ENCODE measurements at places on chromosomes 3 and 15.

- no peak for DNase-seq
These were observed 777.4 kb downstream of the TUSC7 start for GRCh38 chr3:117486719-117487716.

GRCh38 chr3:120280026-120280425 lies 5.0 kb downstream of the GPR156 start:
- DNase-seq = no peak

DNA sequence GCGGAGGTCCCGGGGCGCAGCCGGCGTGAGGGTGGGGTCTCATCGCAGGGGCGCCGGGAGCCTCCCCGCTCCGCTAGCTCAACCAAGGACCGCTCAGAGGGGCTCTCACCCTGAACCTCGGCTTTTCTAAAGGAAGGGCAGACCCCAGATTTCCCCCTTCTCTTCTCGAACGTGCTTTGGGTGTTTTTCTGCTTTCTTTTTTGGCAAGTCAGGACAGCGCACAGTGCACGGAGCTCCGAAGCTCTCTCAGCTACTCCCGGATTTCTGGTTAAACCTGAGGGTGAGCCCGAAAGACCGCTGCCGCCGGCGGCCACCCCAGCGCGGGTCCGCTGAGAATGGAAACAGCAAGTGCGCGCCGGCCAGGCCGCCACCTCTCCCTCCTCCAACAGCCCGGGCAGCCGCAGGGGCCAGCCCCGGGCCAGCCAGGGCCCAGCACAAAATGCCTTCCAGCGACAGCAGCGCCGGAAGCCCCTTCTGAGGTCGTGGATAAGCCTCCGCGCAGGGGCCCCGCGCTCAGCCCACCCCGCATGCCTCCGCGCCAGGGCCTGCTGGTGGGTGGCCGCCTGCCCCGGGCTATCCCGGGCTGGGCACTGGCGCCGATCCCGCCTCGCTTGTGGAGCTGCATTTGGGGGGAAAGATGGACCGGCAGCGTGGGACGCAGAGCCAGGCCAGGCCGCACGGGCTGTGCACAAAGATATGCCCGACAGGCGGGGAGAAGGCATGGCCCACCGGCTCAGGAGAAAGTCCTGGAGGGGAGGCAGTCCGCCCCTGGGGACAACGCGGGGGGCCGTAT lies 8.2 kb upstream of the OCA2 start:
- DNase-seq = no peak

- DNase-seq = no peak
These were observed at the start of gene CADPS for GRCh38 chr3:62874711-62875557. Gene CADPS, minus strand, starts transcription at chr3:62875416. Its CDS starts 387 bp downstream, at chr3:62875029.

DNA sequence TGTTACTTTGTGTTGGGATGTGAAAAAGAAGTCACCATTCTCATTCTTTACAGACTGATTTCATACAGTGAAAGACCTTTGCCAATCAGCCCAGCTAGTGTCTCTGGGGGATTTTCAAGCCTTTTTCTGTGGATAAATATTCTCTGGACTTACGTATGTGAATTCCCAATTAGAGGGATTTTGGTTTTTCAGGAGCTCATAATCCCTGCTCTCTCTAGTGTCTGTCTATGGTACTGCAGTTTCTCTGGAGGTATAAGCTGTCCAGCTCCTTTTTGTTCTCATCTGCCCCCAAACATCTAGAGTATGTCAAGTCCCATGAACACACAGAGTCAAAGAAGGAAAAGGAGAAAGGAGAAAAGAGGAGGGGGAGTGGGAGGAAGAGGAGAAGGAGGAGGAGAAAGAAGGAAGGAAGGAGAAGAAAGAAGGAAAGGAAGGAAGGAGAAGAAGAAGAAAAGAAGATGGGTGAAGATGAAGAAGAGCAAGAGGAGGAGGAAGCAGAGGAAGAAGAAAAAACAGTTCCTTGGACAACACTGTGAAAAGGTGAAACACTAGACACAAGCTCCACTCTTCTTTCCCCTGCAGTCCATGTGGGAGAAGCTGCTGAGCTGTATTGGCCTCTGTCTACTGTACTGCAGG lies 218.6 kb downstream of the GREM1 start:
- DNase-seq = no peak

GRCh38 chr3:107446706-107447105 lies 69.5 kb downstream of the CCDC54 start:
- DNase-seq = no peak

DNA sequence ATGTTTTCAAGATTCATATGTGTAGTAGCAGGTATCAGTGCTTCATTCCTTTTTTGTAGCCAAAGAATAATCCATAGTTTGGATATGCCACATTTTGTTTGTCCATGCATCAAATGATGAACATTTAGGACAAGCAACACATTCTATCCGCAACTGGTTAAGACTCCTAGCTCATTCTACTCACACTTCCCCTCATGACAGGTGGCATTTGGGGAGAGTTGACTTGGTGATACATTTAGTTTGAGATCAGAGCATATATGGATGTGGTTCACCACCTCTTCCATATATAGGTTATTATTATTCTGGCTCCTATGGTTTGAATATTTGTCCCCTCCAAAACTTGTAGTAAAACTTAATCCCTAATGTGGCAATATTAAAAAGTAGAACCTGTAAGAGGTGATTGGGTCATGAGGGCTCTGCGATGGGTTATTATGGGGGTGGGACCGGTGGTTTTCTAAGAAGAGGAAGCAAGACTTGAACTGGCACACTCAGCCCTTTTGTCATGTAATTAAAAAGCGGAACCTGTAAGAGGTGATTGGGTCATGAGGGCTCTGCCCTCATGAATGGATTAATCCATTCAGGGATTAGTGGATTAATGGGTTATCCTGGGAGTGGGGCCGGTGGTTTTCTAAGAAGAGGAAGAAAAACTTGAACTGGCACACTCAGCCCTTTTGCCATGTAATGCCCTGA lies 75.3 kb upstream of the HRH1 start:
- DNase-seq = no peak

GRCh38 chr3:182787302-182788036 lies 5.8 kb upstream of the ATP11B start:
- DNase-seq = no peak

GRCh38 chr3:112966633-112967032 lies 8.3 kb downstream of the CD200R1 start:
- DNase-seq = no peak

GRCh38 chr3:8931342-8931741 lies 31.9 kb downstream of the RAD18 start:
- DNase-seq = no peak

DNA sequence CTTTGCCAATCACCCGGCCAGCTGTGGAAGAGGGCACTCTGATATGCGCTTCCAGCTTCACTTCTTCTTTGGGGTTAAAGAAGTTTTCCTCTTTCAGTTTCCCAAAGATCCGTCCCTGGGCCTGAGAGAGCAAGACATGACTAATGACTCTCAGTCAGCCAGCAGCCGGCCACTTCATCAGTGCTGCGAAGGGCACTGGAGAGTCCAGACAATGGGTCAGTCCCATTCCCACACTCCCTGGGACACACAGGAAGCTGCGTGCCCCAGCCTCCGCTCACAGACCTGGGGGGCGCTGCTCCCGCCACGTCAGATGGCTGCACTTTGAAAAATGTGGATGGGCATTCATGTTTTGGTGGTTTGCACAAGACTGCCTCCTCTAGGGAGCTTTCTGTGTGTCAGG lies 63.3 kb downstream of the SENP2 start:
- DNase-seq = no peak

DNA sequence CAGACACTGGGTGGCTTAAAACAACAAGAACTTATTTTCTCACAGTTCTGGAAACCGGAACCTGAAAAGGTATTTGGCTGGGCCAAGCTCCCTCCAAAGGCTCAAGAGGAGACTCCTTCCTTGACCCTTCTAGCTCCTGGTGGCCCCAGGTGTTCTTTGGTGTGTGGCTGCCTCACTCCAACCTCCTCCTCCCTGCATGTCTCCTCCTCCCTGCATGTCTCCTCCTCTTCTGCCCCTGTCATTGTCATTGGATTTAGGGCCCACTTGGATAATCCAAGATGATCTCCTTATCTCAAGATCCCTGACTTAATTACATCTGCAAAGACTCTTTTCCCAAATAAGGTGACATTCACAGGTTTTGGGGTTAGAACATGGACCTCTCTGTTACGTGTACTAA lies 69.8 kb upstream of the MFGE8 start:
- no peak for DNase-seq

GRCh38 chr3:98032904-98033303 lies 2.2 kb downstream of the GABRR3 start:
- no peak for DNase-seq

DNA sequence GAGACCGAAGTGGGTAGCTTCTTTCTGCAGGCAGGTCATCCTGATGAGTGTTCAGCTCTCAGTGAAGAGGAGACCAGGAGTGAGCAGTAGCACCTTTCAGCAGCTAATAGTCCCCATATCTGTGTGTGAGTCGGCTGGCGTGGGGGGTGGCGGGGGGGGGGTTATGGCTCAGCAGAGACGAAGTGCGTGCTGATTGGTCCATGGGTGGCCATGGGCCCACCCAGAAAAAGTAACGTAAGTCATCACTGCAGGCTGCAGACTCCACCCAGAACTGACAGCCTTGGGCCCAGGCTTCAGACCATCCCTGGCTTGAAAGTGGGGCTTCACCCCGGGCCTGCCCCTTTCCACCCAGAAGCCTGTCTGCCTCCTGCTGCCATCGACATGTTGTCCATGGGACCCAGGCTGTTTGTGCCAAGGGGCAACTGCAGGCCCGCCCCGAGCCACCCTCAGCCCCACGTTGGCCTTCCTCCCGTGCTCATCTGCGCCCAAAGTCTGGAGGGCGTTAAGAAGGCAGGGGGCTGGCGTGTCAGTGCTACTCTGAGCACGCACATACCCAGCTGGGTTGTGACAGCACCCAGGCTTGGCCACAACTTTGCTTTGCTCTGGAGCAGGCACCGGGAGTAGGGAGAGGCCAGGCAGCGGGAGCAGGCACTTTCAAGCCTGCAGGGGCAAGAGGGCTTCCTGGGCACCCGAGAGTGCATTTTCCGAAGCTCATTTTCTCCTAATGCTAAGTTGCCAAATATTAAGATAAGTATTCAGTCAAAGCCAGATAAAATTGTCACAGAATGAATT lies 511.7 kb upstream of the CDIN1 start:
- DNase-seq = no peak

GRCh38 chr3:4525560-4526223 lies 32.5 kb downstream of the ITPR1 start:
- no peak for DNase-seq

DNA sequence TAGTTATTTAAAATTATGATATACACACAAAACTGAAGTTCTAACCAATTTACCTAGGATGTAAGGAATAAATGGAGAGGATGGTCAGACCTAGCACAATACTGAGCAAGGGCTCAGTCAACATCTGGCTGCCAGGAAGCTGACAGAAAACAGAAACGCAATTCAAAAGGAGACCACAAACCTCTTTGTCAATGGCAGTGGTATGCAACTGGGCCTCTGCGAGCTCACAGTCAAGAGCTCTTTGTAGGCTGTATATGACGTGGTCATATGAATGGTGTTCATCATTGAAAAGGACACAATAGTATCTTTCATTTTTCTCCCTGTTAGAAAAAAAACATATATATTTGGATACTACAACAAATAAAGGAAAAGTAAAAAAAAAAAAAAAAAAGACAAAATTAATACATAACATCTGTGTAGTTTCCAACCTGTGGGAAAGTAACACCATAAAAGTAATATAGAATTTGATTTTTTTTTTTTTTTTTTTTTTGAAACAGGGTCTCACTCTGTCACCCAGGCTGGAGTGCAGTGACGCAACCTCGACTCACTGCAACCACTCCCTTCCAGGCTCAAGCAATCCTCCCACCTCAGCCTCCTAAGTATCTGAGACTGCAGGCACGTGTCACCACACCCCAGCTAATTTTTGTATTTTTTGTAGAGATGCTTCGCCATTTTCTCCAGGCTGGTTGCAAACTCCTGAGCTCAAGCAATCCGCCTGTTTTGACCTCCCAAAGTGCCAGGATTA lies 37.9 kb downstream of the UBR1 start:
- no peak for DNase-seq

DNA sequence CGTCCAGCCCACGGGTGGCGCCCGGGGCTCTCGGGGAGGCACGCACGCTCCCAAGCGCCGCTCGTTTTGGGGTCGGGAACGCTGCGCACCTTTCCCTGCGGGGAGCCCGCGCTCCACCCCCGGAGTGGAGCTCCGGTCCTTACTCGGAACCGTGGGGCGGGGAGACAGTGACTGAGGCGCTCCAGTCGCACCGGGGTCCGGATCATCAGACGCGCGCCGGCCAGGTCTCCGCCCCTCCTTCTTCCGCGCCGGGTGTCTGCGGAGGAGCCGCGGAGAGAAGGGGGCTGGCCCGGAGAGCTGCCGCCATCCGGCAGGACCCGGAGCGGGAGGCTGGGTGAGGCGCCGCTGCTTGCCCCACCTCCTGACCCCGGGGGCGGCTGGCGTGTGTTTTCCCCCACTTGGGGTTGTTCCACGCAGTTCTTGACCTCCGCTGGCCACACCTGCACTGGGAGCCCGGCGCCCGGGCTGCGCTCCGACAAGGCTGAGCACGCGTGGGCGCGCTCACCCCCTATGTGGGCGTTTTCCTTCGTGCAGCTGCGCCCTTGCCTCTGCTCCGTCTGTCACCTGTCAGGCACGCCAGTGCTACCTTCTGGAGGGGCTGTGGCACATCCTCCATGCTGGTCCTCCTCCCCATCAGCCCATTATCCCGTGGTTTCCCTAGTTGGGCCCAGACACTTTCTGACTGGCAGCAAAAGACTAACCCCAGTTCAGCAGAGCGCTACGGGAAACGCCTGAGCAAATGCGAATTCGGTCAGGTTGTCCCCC lies at the start of gene MCF2L2:
TSS of gene MCF2L2 (minus strand) at position 173 of the 765 bp plus-strand sequence. CDS start 642 bp downstream, outside the sequence.
- DNase-seq = peak; percentile 56

- no peak for DNase-seq
These were observed 2.1 kb upstream of the CCDC174 start for GRCh38 chr3:14649466-14649865.

- no peak for DNase-seq
These were observed 212.5 kb upstream of the GADL1 start for GRCh38 chr3:31106912-31107311.

DNA sequence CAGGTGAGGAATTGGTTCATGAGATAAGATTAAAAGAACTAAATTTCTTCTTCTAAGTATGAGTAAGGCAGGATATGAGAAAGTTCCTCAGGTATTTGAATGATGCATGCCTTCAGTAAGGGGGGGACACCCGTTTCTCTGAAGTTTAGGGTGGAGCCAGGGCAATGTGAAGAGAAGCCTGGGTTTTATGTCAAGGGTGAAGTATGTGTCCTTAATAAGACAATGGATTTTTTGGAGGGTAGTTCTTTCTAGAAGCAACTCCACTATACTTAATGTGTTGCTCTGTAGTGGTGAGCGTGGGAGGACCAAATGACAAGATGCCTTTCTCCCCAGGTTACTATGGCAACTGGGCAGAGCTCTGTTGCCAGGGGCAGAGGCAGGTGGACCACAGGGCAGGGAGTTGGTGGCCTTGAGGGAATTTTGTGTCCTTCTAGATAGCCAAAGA lies 44.0 kb downstream of the PHLDB2 start:
- DNase-seq = no peak

GRCh38 chr15:95252404-95252803 lies 1021.0 kb downstream of the MCTP2 start:
- no peak for DNase-seq

Measured in naive thymus-derived CD8-positive, alpha-beta T cell (primary cell).